ENCODE measurements at places on chromosomes 16 and 17.

GRCh38 chr17:37458805-37459204 is 30.9 kb upstream of the DUSP14 start:
- no peak for DNase-seq

GRCh38 chr16:85996843-85997242 is 97.9 kb downstream of the IRF8 start:
- DNase-seq: no peak

DNA sequence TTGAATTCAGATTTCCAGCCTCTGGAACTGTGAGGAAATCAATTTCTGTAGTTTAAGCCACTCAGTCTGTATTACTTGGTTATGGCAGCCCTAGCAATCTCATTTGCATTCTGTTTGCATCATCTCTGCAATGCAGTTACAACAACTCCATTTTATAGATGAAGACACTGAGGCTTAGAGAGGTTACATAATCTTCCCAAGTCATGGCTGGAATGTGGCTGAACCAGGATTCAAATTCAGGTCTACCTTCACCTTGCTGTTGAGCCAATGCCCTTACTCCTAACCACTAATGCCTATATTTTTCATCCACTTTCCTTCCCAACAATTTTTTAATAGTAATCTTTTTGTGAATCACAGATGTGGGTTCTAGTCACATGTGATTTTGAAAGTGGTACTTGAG is 469.8 kb upstream of the CCL2 start:
- DNase-seq: no peak

GRCh38 chr17:40095944-40096791 is 4.2 kb downstream of the NR1D1 start:
- peak; percentile 99 for DNase-seq

DNA sequence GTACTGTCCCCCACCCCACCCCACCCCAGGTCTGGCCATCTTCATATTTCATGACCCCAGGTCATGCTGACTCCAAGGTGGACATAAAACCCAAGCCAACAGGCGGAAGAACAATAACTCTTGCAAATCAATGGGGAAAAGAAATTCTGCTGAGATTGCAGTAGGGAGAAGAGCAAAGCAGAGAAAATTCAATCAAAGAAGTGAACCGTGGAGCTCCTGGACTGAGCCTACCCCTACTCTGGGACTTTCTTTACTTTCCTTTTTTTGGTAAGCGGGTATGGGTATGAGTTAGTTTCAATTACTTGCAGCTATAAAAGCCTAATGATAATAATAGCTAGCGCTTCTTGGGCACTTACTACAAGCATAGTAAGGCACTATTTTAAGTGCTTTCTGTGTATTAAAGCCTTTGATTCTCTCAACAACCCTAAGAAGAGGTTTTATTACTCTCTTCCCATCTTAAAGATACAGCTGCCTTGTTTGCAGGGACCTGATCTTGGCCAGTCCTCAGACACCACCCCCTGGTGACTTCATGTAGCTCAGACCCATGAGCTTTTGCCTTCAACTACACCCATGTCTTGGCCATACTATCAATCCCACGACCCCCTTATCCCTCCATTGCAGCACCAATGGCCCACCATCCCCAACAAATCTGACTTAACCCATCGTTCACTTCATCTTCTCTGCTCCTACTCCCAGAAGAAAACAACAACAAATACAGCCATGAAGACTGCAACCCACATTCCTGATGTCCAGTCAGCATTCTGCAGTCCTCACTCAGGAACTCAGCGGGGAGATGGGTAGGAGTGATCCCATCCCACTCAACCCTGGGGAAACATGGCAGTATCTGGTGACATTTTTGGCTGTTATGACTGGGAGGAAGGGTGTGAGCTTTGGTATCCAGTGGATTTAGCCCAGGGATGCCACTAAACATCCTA is 4.4 kb downstream of the GGA2 start:
- no peak for DNase-seq

Data from activated CD4-positive, alpha-beta T cell treated with anti-CD3 and anti-CD28 coated beads, Interleukin-2, amount 50 U/mL, for 16 hours (primary cell).